Activated CD8-positive, alpha-beta memory T cell treated with anti-CD3 and anti-CD28 coated beads, Interleukin-2, amount 10 ng/mL, durations not matched to agents 7 days and 5 days (primary cell): ENCODE measurements at places on chromosomes 5 and 9. TPM values are rescaled to one million over a fixed set of nuclear protein-coding genes. Genes with fewer than 3 reads are reported as not detected.

The KIF4B gene
- 0.09 TPM for total RNA-seq

The CETN3 gene
- 28.0 TPM for total RNA-seq

DNA sequence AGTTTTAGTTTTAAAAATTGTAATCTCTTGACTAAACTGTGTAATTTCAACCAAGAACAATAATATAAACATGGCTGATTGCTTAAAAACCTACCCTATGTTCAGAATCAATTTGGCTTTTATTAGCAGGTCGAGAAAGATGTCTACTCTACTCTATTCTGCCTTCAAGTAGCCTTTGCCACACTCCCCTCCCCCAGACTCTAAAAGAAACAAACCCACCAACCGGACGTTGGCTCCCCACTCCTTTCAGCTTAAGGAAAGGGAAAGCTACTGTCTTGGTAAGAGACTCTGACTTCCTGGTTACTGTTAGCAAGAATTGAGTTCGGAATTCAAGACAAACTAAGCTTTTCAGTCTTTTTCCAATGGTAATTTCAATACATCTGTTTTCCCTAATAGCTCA, 46.7 kb downstream of the TNFAIP8 start:
- H3K27me3 ChIP-seq = no peaks in the 10 kb centered on the region
- H3K4me1 ChIP-seq = peaks cover 12% of the 10 kb centered on the region
- H3K4me3 ChIP-seq = no peak overlapping the region
- no peak for DNase-seq
- no peak overlapping the region for H3K27ac ChIP-seq
- H3K36me3 ChIP-seq = peaks cover 4% of the 10 kb centered on the region

DNA sequence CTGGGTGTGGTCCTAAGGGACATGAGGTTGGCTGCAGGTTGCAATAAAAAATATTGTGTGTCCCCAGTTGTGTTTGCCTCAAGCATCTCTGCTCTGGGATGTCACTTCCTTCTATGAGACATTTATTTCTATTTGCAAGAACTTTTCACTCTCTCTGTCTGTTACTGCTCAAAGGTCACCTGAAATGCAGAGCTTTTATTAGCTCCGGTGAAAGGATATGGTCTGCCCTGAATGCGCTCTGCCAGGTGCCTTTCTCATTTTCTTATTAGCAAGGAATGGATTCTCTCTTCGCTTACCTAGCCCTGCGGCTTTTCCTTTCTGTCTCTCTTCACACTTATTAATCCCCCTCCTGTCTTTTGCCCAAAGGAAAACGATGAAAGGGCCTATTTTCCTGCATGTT, 526.1 kb downstream of the TMEM38B start:
- no peaks in the 10 kb centered on the region for H3K27me3 ChIP-seq
- H3K36me3 ChIP-seq = no peaks in the 10 kb centered on the region
- no peak overlapping the region for H3K4me3 ChIP-seq

DNA sequence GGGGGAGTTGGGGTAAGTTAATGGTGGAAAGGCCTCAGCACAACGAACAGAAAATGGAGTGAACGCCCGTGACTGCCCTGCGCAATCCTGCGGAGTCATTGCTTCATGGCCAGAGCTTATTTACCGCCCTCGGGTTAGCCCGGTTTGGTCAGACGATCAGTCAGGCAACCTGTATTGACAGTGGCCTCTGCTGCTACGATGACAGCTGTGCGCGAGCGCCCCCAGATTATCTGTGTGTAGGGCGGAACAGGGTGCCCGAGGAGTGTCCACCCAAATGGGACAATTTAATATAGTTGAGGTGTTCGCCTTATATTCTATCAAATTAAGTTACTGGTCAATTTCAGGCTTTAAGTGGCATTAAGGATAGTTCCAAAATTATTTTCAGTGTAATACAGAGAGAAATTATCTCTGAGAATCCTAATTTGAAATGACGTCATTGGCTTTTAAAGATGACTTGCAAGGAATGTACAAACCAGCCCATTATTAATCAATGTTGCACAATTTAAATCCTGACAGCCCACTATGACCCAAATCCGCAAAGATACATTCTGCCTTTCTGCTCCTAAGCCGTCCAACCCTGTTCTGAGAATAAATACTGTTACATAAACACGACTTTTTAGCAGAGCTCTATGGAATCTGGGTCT, 879 bp upstream of the UBQLN1 start:
- peaks cover 40% of the 10 kb centered on the region for H3K4me1 ChIP-seq
- peak; percentile 79 for DNase-seq
- no peaks in the 10 kb centered on the region for H3K27me3 ChIP-seq
- H3K4me3 ChIP-seq = peak overlapping the region; percentile 86
- H3K36me3 ChIP-seq = peaks cover 24% of the 10 kb centered on the region

GRCh38 chr5:75358117-75358516, 21.1 kb downstream of the HMGCR start:
- H3K27me3 ChIP-seq = no peaks in the 10 kb centered on the region
- H3K4me1 ChIP-seq = no peaks in the 10 kb centered on the region
- no peak overlapping the region for H3K27ac ChIP-seq
- no peak for DNase-seq
- H3K36me3 ChIP-seq = peaks cover 48% of the 10 kb centered on the region
- no peak overlapping the region for H3K4me3 ChIP-seq

DNA sequence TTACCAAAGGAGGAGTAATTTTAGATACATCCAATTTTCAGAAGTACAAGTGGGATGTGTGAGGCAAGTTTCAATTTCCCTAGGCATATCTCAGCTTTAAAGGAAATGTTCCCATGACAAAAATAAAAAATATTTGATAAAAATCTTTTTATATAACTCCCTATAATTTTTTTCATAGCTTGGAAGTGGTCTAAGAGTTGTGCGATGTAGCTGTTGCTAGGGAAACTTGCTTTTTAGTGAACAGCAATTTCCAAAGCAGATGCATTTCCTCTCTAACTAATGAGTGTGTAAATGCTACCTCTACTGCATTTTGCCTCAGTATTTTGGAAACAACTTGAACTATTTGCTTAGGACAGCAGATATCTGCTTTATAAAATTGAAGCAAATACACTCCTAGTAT, 39.6 kb downstream of the MACIR start:
- peaks cover 17% of the 10 kb centered on the region for H3K27me3 ChIP-seq
- no peak overlapping the region for H3K4me3 ChIP-seq
- no peaks in the 10 kb centered on the region for H3K4me1 ChIP-seq
- no peak overlapping the region for H3K27ac ChIP-seq
- DNase-seq = no peak

DNA sequence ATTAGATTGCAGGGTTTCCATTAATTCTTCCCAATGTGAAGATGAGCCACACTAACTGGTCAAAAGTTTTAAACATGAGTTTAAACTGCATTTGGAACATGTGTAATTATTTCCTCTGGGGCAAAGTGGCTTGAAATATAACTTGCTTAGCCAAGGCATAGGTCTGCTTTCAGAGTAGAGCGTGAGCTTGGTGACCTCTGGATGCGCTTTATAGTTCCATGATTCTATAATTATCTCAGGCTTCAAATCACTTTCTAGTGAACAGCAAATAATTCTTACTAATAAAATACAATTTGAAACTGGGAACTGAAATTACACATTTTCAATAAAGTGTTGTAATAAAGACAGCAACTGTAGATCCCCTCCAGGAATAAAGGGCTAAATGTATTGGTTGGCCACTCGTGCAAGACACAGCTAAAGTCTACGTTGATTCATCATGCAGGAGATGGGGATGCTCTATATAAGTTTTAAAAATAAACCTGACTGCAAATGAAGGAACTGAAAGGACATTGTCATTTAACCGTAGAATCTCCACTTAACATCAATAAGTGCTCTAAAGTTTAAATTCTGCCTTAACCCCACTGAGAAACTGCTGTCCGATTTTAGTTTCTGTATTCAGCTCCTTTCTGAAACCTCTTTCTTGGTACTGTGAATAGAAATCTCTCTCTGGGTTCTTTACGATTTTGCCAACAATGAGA, 460.0 kb downstream of the PSAT1 start:
- no peaks in the 10 kb centered on the region for H3K4me1 ChIP-seq
- no peak overlapping the region for H3K27ac ChIP-seq
- H3K4me3 ChIP-seq = no peak overlapping the region
- no peak for DNase-seq
- H3K36me3 ChIP-seq = no peaks in the 10 kb centered on the region
- H3K27me3 ChIP-seq = no peaks in the 10 kb centered on the region

DNA sequence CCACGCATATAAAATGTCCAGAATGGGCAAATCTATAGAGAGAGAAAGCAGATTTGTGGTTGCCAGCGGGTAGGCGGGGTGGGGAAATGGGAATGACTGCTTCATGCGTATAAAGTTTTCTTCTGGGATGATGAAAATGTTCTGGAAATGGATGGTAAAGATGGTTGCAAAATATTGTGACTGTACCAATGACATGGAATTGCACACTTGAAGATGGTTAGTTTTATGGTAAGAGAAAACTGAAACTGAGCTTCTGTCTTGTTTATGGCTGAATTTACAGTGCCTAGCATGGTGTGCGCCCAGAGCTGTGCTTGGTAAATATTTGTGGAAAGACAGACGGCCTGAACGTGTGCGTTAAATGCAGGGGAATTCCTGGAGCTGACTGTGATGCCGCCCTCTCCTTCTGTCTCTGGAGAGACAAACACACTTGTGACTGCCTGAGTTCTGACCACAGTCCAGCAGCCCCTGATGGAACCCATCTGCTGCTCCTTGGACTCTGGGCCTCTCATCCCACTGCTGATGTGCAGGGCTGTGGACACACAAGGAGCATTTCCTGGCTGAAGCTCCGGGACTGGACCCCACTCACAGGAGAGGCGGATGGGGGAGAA, 8.6 kb upstream of the PTGES start:
- no peaks in the 10 kb centered on the region for H3K36me3 ChIP-seq
- DNase-seq = no peak
- H3K4me3 ChIP-seq = no peak overlapping the region
- H3K4me1 ChIP-seq = peaks cover 8% of the 10 kb centered on the region
- no peak overlapping the region for H3K27ac ChIP-seq
